ENCODE measurements at places on chromosomes 7 and 10. TPM values are rescaled to one million over a fixed set of nuclear protein-coding genes. Genes with fewer than 3 reads are reported as not detected.

The TBL2 gene
- 31.4 TPM for total RNA-seq

The FXYD4 gene
- not detected for total RNA-seq

The KAZALD1 gene
- 2.4 TPM for total RNA-seq

The PGAM2 gene
- not detected for total RNA-seq

The PSMC2 gene
- 242 TPM for total RNA-seq

The VPS37D gene
- total RNA-seq = 2.1 TPM

The ODAD2 gene
- 0.27 TPM for total RNA-seq

The CCNJ gene
- total RNA-seq = 28.3 TPM

The GNAT3 gene
- not detected for total RNA-seq

The TRIL gene
- total RNA-seq = under 0.01 TPM

The SH2D4B gene
- total RNA-seq = under 0.01 TPM

The ABCB1 gene
- total RNA-seq = 9.7 TPM

The RABGEF1 gene
- 23.4 TPM for total RNA-seq

The UCMA gene
- total RNA-seq = not detected

The HOXA9 gene
- 27.9 TPM for total RNA-seq

The SYT15 gene
- total RNA-seq = 0.13 TPM

The SP8 gene
- total RNA-seq = not detected

The SPAM1 gene
- total RNA-seq = not detected

The TMEM236 gene
- total RNA-seq = 0.14 TPM

The ADK gene
- total RNA-seq = 101 TPM

The SLF2 gene
- total RNA-seq = 41.2 TPM

The ST8SIA6 gene
- total RNA-seq = 0.29 TPM

The SPAG6 gene
- not detected for total RNA-seq

The PAPOLB gene
- 0.27 TPM for total RNA-seq

The RASA4B gene
- 1.7 TPM for total RNA-seq

The RELN gene
- 2.1 TPM for total RNA-seq

The TRIM50 gene
- total RNA-seq = not detected

The IL2RA gene
- total RNA-seq = not detected

The CFAP46 gene
- 2.4 TPM for total RNA-seq

The LFNG gene
- total RNA-seq = 10.8 TPM

The STK31 gene
- not detected for total RNA-seq

The TMEM106B gene
- total RNA-seq = 73.4 TPM

The SP4 gene
- 29.1 TPM for total RNA-seq

The HSPA12A gene
- 0.27 TPM for total RNA-seq

The SLC26A5 gene
- 0.14 TPM for total RNA-seq

The TEX36 gene
- total RNA-seq = not detected

The PAPSS2 gene
- total RNA-seq = 106 TPM

The ICA1 gene
- total RNA-seq = 45.6 TPM

The WDFY4 gene
- 4.9 TPM for total RNA-seq
